ENCODE measurements at places on chromosomes 4 and X.
A peak's percentile ranks its signal among the peaks of the same experiment; 100 is the strongest.

- DNase-seq, result no peak
These were observed 33.7 kb downstream of the ANKRD17 start for GRCh38 chr4:73224886-73225285.

DNA sequence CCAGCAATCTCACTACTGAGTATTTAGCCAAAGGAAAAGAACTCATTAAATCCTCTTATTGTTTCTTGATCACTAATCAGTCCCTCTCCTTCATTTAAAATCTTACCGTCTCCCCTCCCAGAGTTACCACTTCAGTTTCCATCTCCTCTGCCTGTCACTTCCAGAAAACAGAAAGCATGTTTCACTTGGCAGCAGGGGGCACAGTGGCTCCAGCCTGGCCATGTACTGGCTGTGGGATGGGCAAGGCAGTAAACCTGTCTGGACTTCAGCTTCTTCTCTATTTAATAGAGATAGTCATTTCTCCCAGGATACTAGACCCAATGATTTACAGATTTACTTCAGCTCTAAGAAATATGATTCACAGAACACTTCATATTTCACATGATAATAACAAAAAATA is 63.2 kb downstream of the CD40LG start:
- no peak for DNase-seq

- DNase-seq, result no peak
These were observed 3.3 kb downstream of the ING2 start for GRCh38 chr4:183507925-183508696.

DNA sequence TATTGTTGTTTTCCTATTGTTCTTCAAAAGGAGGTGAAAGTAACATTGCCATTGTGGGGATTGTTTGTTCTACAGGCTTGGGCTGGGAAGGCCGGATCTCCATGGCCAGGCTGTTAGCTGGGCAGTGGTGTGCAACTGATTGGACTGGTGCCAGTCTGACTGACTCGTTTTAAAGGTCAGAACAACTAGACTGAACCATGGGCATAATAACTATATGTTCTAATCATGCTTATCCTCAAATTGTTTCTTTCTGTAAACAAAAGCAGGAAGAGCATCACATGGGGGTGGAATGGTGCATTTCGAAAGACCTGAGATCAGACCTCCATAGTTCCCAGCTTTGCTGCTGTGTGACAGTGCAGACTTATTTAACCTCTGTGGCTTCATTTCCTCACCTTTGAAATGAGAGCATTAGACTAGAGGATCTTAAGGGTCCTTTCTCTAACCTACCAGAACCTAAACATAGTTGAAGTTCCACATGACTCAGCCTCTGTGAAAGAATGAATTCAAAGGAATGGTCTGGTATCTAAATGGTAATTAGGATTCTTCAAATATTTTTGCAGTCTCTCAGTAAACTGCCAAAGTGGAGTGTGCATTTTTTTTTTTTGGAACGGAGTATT is 66.7 kb upstream of the PGRMC2 start:
- DNase-seq, result no peak

- no peak for DNase-seq
These were observed 212.3 kb downstream of the DCAF12L2 start for GRCh38 chrX:125953814-125954213.

DNA sequence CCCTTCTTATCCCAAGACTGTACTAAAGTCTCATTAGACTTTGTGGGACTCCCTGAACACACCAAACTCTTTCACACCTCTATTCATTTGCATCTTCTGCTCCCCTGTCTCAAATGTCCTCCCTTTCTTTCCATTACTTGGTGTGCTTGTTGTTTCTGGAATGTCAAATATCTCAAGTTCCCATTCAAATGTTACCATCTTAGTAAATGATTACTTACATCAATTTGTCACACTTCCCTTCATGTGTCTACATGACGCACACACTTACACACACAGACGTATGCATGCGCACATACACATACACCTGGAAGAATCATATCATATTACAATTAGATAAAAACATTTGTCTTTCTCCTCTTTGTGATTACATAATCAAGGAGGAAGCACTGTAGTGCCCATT is 210.8 kb upstream of the TEX13C start:
- DNase-seq, result no peak

GRCh38 chrX:56343219-56343618 is 111.1 kb downstream of the KLF8 start:
- DNase-seq, result no peak

DNA sequence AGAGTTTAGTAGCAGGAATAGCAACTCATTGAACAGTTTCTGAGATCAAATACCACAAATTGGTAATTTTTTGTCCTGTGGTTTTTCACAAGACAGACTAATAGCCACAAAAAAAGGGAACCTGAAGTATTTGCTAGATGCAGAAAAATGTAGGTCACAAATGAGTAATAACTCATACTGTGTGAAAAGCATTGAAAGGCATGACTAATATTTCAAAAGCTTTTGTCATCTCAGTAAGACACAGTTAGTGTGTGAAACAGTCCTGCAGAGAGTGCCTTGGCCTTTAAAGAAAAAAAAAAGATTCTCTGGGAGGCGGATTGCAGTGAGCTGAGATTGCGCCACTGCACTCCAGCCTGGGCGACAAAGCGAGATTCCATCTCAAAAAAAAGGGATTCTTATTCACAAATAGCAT is 31.4 kb upstream of the SLC25A31 start:
- DNase-seq, result no peak

- no peak for DNase-seq
These were observed 23.7 kb downstream of the BMP2K start for GRCh38 chr4:78799551-78800495.

DNA sequence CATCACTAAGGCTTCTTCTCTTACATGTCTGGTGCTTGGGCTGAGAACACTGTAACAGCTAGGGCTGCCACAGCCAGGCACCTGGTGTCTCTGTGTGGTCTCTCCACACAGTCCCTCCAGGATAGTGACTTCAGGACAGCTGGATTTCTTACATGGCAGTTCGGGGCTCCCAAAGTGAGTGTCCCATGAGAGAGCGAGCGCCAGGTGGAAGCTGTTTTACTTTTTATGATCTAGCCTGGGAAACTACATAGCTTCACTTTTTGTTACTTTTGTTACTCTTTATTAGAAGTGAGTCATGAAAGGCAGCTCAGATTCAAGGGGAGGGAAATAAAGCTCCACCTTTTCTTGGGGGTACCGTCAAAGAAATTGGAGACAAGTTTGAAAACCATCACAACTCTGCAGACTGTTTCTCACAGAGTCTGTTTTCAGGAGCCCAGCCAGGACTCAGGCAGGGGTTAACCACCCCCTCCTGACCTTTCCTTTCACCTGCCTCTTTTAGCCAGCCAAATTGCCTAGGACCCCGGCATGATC is 373.0 kb downstream of the MID1IP1 start:
- no peak for DNase-seq

GRCh38 chrX:131821945-131822622 is 201.0 kb upstream of the STK26 start:
- DNase-seq, result peak; percentile 86

GRCh38 chr4:139761461-139761860 is 95.8 kb downstream of the MGST2 start:
- DNase-seq, result no peak

DNA sequence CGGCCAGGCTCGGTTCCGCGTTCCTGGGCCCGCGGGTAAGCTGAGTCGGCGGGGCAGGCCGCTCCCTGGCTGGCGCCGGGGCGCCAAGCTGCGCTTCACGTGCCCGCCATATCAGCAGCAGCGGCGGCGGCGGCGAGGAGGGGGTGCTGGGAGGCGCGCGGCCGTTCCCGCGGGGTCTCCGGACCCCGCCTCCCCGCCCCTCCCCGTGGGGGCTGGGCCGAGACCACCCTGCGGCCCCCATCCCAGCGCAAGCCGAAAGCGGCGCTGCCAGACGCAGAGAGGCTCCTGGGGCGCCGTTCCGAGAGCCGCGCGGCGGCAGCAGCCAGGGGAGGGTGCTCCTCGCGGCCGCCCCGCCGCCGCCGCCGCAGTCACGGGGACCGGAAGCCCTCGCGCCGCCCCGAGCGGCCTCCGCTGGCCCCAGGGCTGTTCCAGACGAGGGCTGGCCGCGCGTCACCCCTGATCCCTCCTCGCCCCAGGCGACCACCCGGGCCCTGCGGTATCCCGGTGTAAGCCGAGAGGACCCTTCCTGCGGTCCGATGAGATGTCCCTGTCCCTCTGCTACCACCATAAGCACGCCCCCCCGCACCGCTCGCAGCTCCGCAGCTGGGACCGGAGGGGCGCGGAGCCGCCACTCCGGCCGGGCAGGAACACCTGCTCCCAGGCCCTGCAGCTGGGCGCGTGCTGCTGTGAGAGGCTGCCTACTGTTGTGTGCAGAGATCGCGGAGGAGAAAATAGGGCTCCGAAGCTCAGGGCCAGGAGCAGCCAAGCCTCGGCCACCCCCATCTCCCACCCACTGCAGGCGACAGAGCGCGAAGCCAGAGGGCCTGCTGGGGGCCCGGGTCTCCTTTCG is 7.5 kb upstream of the BCOR start:
- no peak for DNase-seq

DNA sequence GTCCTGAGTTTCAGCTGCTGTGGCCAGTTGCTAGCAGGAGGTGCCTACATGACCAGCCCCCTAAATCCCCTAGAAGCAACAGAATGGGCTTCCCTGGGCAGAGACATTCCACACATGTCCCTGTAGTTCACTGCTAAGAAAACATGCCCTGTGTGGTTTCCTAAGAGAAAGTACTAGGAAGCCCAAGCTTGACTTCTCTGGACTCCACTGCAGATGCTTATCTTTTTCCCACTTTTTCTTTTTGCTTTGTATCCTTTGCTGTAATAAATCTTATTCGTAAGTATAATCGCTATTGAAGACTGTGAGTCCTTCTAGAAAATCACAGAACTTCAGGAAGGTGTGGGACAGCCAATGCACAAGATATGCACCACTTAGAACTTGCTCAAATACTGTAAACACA is 15.6 kb downstream of the RPGR start:
- no peak for DNase-seq

GRCh38 chr4:128782076-128782715 is 27.3 kb upstream of the JADE1 start:
- DNase-seq, result peak; percentile 50

DNA sequence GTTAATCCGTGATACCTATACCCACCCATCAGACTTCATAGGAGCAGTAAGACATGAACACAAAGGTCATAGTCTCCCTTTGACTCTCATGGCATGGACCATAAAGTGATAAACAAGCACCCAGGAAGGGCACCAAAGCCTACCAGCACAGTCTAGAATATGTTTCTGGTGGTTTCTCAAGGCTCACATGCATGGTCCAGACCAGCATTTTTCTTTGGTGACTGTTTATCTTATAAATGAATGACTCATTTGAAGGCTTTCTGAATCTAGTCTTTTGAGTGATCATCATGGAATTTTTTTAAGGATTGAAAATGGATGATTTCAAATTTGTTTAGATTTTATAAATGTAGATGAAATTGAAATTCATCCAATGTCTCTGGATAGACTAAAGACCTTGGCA is 32.0 kb upstream of the AMELX start:
- no peak for DNase-seq

DNA sequence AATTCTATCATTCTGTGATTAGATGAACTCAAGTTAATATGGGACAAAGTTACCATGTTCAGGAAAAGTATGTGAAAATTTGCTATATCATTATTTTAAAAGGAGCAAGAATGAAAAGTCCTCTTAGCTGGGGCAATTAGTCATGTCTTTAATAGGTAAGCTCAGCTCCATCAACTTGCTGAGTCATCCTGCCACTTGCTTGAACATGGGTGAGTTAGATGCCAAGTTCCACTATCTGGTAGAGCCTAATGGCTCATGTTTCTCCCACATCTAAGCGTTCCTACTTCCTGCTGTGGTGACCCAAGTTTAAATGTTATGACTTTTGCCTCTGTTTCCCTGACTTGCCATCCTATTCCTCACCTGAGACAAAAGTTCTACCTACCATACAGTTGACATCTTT is 276.8 kb downstream of the ZNF674 start:
- DNase-seq, result no peak

DNA sequence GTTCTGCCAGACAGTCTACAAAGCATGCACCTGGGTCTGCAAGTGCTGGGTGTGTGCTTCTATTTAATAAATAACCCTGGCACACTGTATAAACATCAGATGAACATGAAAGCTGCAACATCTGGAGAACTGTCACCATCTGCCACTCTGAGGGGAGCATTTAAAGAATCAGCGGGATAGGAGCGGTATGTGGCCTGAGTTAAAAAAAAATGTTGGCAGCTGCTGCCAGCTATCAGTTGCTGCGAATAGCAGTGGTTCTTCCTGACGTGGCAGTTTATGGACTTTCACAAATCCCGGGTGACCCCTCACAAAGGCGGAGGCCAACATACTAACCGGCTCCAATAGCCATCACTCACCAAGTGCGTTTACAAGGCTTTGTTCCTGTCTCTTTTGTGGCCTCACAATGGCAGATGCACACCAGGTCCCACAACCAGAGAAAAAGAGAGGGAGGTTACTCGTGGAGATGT is 95.1 kb downstream of the RASL11B start:
- DNase-seq, result no peak

- DNase-seq, result no peak
These were observed 6.0 kb downstream of the PDLIM5 start for GRCh38 chr4:94457692-94458106.

- peak; percentile 78 for DNase-seq
These were observed 10.5 kb downstream of the PTTG2 start for GRCh38 chr4:37970702-37971101.

GRCh38 chr4:173834151-173834550 is 304.1 kb upstream of the HAND2 start:
- DNase-seq, result no peak

Measured in CD4-positive, alpha-beta T cell treated with Interferon gamma for 1 hour (primary cell).